ENCODE measurements at places on chromosomes 12 and 14.

DNA sequence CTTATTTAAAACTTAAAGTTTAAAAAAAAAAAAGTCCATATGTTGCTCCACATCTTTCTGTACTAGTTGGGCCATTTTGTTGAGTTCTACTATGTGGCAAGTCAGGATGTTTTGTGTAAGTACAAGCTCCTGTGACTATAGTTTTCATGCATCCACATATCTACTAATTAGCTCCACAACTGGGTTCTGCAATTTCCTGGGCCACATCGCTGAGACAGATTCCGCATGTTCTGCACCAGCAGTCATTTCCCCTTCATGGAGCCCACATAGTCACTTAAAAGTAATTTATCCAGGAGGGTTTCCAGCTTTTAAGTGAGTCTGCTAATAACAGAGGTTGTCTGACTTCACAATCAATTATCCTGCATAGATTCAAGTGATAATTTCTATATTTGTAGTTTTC, 461.4 kb downstream of the ZFP36L1 start:
- no peak for DNase-seq

GRCh38 chr14:54177019-54177418, 219.8 kb upstream of the CDKN3 start:
- DNase-seq: no peak

GRCh38 chr14:75995372-75996041, 9.9 kb downstream of the IFT43 start:
- no peak for DNase-seq

GRCh38 chr12:128829861-128830504, 6.2 kb upstream of the SLC15A4 start:
- no peak for DNase-seq

- DNase-seq: no peak
These were observed 1.8 kb downstream of the PITPNM2 start for GRCh38 chr12:123149088-123149487.

GRCh38 chr12:56943878-56944277, 9.7 kb upstream of the SDR9C7 start:
- DNase-seq: no peak

GRCh38 chr12:98422812-98423211, 92.6 kb upstream of the TMPO start:
- no peak for DNase-seq

GRCh38 chr12:107317751-107318555, 224.6 kb upstream of the CRY1 start:
- peak; percentile 78 for DNase-seq

DNA sequence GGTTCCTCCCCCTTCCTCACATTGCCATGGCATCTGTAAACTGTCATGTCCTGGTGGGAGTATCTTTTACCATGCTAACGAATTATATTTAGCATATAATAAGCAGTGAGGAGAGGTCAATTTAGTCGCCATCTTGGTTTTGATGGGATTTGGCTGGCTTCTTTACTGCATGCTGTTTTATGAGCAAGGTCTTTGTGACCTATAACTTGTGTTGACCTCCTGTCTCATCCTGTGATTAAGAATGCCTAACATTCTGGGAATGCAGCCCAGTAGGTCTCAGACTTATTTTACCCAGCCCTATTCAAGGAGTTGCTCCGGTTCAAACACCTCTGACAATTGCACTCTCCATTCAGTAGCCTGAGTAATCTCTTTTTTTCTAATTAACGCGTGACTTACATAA, 2.1 kb upstream of the EIF4B start:
- DNase-seq: no peak

DNA sequence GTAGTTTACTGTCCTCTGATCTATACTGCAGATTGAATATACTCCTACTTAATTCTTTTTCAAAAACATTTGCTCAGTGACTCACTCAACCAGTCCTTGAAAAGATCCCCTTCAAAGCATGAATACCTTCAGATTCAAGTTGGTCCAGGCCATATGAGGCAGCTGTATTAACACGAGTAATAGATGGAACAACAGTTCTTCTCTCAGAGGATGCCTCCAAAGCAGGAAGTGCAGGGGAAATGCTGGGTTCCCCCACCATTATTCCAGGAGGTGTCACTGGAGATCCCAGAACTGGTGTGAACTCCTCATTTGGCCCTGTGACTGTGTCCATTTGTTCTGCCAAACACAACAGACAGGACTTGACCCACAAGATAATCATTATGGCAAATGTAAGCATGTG, 20.6 kb downstream of the ARMH4 start:
- no peak for DNase-seq

GRCh38 chr14:67485501-67486095, 2.9 kb downstream of the TMEM229B start:
- no peak for DNase-seq

- DNase-seq: no peak
These were observed 32.9 kb downstream of the TSPAN8 start for GRCh38 chr12:71124835-71125460.

DNA sequence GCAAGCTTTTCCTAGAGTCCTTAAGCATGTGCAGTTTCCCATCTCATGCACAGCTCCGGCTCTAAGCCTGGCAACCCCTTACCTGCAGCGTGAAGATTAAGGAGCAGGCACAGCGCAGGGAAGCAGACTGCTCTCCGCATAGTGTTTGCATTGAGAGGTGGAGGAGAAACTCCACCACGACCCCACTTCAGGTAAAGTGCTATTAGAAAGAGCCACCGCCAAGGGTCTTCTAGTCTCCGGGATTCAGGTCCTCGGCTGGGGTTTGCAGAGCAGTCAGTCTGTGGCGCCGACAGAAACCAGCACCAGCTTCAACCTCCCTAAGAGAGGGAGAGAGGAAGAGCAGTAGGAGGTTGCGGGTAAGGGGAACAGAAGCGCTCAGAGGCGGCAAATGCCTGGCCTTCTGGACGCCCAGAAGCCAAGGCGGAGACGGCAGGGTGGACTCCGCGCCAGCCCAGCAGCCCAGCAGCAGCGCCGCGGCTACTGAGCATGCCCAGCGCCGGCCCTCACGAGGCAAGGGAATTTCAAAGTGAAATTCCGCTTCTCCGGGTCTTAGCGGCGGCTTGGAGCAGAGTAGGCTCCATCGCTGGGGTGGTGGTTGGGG, at the start of gene PTPRR:
PTPRR (minus strand) TSS at position 488 of the 601 bp plus-strand sequence; CDS start at position 140, 348 bp downstream.
- DNase-seq: no peak

- no peak for DNase-seq
These were observed 48.5 kb upstream of the OVCH1 start for GRCh38 chr12:29546000-29546399.

DNA sequence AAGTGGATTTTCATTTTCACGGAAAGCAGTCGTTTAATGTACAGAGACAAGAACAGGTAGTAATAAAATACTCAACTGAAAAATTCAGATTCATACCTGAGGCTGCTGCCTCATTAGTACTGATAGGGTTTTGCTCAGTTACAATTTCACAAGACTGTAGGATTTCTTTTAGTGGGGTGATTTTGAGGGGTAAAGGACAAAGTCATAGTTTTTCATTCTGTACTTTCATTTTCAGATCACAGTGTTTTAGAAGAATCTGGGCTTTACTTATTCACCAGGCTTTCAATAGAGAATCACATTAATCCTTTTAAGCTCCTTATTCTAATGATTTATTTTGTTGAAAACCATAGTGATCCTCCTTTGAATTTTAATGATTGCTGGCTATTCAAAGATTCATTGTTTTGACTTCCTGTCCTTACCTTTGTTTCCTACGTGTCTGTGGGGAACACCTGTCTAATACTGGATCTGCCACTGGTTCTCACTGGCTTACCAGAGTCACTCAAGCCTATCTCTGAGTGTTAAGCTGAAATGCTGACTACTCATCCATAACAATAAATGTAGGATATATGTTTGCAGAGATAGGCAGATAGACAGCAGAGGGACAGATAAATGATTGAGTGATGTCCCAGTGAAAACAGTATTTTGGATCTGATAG, 243.8 kb upstream of the NPAS3 start:
- DNase-seq: no peak

DNA sequence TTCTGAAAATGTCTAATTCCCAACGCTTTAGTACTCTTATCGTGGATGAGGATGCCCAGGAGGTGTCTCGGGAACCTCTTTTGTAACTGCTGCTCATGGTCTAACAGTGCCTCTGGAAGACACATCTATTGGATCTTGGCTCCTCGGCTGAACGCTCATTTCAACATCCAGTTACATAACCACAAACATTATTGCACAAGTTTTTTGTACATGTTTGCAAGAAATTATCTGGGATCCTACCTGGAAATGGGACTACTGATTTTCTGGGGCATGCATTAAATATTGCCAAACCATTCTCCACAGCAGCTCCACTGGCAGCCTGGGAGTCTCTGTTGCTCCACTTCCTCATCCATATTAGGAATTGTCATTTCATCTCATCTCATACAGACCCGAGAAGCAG, 117.5 kb upstream of the EVL start:
- DNase-seq: no peak

DNA sequence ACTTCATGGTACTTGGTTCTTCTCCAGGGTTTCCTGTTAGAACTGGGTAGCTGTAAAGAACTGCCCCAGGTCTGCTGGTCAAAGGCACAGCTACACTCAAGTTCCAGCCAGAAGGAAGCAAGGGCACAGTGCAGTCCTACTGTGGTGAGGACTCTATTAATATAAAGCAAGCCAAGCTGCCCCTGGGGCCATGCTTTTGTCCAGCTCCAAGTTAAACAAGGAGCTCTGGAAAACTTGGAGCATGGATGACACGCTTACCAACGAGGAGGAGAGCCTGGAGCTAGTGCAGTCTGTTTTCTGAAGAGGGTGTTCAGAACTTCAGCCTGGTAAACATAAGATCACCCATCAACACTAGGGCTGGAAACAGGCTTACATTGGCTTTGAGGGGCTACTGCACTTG, 4.0 kb downstream of the FZD10 start:
- no peak for DNase-seq

DNA sequence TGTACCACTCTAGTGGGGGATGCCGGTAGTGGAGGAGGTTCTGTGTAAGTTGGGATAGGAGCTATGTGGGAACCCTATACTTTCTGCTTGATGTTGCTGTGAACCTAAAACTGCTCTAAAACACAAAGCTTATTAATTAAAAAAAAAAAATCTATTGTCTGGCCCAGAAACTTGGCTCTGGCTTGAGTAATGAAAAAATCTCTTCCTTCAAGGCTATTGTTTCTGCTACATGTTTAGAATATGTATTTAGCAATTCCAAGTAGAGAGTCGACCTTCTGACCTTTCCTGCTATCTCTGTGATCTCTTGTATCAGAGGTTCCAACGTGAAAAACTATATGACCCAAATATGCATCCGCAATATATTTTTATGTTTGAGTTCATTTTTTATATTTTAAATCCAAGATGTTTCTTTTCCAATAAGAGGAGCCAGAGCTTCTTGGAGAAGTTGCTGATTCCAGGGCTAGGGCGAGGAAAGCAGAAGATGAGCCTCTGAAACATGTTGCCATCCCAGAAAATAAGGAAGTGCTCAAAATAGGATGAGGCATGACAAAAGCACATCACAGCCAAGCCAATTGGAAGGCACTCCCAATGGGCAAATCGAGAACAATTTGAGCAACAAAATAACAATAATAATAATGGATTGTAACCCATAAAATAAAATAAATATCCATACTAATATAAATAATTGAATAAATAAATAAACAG, 184.6 kb upstream of the TMEM260 start:
- DNase-seq: no peak

Measured in activated CD4-positive, alpha-beta T cell treated with anti-CD3 and anti-CD28 coated beads for 4 hours (primary cell).